ENCODE measurements at places on chromosomes 12 and 14.
A peak's percentile ranks its signal among the peaks of the same experiment; 100 is the strongest.

GRCh38 chr12:14886271-14886670 lies 617 bp upstream of the MGP start:
- no peaks in the 10 kb centered on the region for H3K36me3 ChIP-seq
- no peak overlapping the region for H3K27ac ChIP-seq
- H3K4me3 ChIP-seq, result no peak overlapping the region
- no peaks in the 10 kb centered on the region for H3K4me1 ChIP-seq
- DNase-seq, result no peak
- H3K27me3 ChIP-seq, result no peaks in the 10 kb centered on the region

- peaks cover 50% of the 10 kb centered on the region for H3K4me1 ChIP-seq
- peaks cover 6% of the 10 kb centered on the region for H3K36me3 ChIP-seq
- H3K27me3 ChIP-seq, result no peaks in the 10 kb centered on the region
- H3K27ac ChIP-seq, result peak within 1 kb of the TSS; percentile 69
- DNase-seq, result no peak
- peak within 1 kb of the TSS; percentile 52 for H3K4me3 ChIP-seq
Observed at GRCh38 chr14:95516554-95517181, at the start of gene SYNE3. TSS of gene SYNE3 (minus strand) at chr14:95516650. CDS start at chr14:95475821, 40,829 bp downstream.

GRCh38 chr12:91023326-91024004 lies 18.7 kb upstream of the EPYC start:
- H3K4me3 ChIP-seq, result no peak overlapping the region
- no peak overlapping the region for H3K27ac ChIP-seq
- H3K27me3 ChIP-seq, result no peaks in the 10 kb centered on the region
- no peaks in the 10 kb centered on the region for H3K36me3 ChIP-seq
- no peak for DNase-seq
- no peaks in the 10 kb centered on the region for H3K4me1 ChIP-seq

GRCh38 chr12:120735181-120735580 lies 9.6 kb downstream of the ACADS start:
- H3K4me1 ChIP-seq, result no peaks in the 10 kb centered on the region
- no peaks in the 10 kb centered on the region for H3K36me3 ChIP-seq
- no peak overlapping the region for H3K4me3 ChIP-seq
- no peak for DNase-seq

- H3K27me3 ChIP-seq, result no peaks in the 10 kb centered on the region
- DNase-seq, result no peak
- peaks cover 18% of the 10 kb centered on the region for H3K36me3 ChIP-seq
- H3K27ac ChIP-seq, result no peak overlapping the region
- H3K4me1 ChIP-seq, result peaks cover 4% of the 10 kb centered on the region
Observed at GRCh38 chr12:118185602-118186397, 49.9 kb downstream of the PEBP1 start.

GRCh38 chr12:52023182-52023975 lies 16.6 kb downstream of the TAMALIN start:
- no peaks in the 10 kb centered on the region for H3K36me3 ChIP-seq
- no peaks in the 10 kb centered on the region for H3K27me3 ChIP-seq
- peak overlapping the region; percentile 32 for H3K4me3 ChIP-seq
- no peaks in the 10 kb centered on the region for H3K4me1 ChIP-seq

- no peak for DNase-seq
- H3K4me1 ChIP-seq, result peaks cover 15% of the 10 kb centered on the region
- no peaks in the 10 kb centered on the region for H3K36me3 ChIP-seq
- no peaks in the 10 kb centered on the region for H3K27me3 ChIP-seq
- H3K4me3 ChIP-seq, result no peak overlapping the region
Observed at GRCh38 chr12:93244514-93245077, 133.1 kb upstream of the NUDT4 start.

DNA sequence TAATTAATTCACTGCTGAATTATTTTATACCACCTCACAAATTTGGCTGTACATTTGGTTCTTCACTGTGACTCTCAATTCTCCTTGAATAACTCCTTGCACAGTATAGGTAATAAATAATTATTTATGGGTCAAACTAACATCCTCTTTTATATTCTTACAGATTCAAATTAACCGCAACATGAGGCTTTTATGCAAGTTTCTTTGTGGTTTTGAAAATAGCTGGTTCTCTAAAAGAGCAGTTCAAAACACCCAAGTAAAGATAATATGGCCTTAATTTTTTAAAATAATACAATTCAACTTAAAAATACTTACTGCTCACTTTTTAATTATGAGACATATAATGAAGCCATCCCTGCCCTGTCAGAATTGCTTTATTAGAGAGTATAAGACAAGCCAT lies 12.9 kb upstream of the TRIM9 start:
- no peaks in the 10 kb centered on the region for H3K27me3 ChIP-seq
- no peak overlapping the region for H3K4me3 ChIP-seq
- no peak for DNase-seq
- no peaks in the 10 kb centered on the region for H3K4me1 ChIP-seq
- H3K27ac ChIP-seq, result no peak overlapping the region
- no peaks in the 10 kb centered on the region for H3K36me3 ChIP-seq
